ENCODE measurements at places on chromosomes 3 and 15. TPM values are rescaled to one million over a fixed set of nuclear protein-coding genes. Genes with fewer than 3 reads are reported as not detected.

EXOSC7 gene
- 67.1 TPM for total RNA-seq

PARP3 gene
- 29.1 TPM for total RNA-seq

DISP2 gene
- 2.6 TPM for total RNA-seq

HHLA2 gene
- not detected for total RNA-seq

CFAP100 gene
- total RNA-seq, result not detected

GOLGA6L1 gene
- not detected for total RNA-seq

CPNE9 gene
- total RNA-seq, result 0.18 TPM

CALML4 gene
- 7.0 TPM for total RNA-seq

IL17RC gene
- 0.54 TPM for total RNA-seq

Measured in Karpas-422 (cell line).